SJSA1 (cell line): ENCODE measurements at places on chromosomes 11 and 22. TPM values are rescaled to one million over a fixed set of nuclear protein-coding genes. Genes with fewer than 3 reads are reported as not detected.

ST13 gene
- total RNA-seq: 190 and 334 TPM in 2 replicates

DNA sequence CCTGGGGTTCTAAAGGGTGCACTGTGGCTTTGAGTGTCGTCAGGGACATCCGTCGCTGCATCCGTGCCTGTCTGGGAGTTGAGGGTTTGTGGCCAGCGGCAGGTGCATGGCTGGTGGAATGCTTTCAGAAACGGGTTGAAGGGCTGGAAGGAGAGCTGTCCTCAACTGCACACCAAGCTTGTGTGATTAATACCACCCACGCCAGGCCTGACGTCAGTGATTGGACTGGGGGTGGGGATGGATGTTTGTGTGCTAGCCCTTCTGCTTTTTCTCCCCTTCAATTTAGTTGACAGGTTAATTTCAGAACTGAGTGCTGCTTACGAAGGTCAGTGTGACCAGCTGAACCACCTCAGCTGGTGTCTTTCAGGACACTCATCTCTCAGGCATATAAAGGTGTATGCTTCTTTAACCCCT, 3.2 kb upstream of the GAB2 start:
- DNase-seq: no peak

OSBPL5 gene
- total RNA-seq: 45.3 and 46.0 TPM in 2 replicates

- DNase-seq: no peak
Measured at GRCh38 chr11:1229471-1230120, 6.7 kb downstream of the MUC5B start.

GRCh38 chr11:45658292-45658991, 7.0 kb downstream of the CHST1 start:
- no peak for DNase-seq

SYT9 gene
- total RNA-seq: not detected in 2 replicates

GLYAT gene
- not detected in 2 replicates for total RNA-seq

GRCh38 chr11:70641369-70641768, 243.0 kb downstream of the CTTN start:
- DNase-seq: no peak

TREH gene
- total RNA-seq: not detected in 2 replicates

DNA sequence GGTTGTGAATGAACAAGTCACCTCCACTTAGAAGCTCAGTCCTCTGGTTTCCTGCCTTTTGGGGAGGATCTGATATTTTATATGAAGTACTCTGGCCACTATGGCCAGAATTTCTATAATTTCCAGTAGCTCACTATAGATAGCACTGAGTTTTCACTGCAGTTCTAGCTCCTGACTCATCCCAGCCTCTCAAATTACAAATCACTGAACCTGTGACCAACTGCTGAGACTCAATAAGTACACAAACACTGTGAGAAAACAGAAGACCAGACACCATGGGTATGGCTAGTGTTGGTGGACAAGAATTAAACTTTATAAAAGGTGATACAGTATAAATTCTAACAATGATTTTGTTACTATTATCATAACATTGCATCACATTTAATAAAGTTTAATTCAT, 47.1 kb upstream of the UCP3 start:
- peak; percentile 3 for DNase-seq

GRCh38 chr11:8066911-8067455, 14.0 kb upstream of the TUB start:
- DNase-seq: no peak

DNA sequence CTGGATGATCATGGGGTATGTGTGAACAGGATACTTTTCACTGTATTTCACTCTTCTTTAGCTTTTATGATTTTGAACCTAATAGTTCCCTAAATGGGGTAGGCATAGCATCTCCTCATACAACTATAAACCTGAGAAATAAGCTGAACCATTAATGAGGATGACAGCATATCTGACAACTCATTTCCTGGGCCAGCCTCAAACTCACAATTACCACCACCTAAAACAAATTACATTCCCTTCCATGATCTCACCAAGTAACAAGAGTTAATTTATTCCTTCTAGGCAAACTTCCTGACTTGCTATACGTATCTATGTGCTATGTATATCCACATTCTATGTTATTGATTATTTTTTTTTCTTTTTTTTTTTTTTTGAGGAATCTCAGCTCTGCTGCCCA, 23.0 kb downstream of the SIK3 start:
- no peak for DNase-seq

- no peak for DNase-seq
Measured at GRCh38 chr22:32206774-32207758, 2.2 kb upstream of the RFPL2 start.

DNA sequence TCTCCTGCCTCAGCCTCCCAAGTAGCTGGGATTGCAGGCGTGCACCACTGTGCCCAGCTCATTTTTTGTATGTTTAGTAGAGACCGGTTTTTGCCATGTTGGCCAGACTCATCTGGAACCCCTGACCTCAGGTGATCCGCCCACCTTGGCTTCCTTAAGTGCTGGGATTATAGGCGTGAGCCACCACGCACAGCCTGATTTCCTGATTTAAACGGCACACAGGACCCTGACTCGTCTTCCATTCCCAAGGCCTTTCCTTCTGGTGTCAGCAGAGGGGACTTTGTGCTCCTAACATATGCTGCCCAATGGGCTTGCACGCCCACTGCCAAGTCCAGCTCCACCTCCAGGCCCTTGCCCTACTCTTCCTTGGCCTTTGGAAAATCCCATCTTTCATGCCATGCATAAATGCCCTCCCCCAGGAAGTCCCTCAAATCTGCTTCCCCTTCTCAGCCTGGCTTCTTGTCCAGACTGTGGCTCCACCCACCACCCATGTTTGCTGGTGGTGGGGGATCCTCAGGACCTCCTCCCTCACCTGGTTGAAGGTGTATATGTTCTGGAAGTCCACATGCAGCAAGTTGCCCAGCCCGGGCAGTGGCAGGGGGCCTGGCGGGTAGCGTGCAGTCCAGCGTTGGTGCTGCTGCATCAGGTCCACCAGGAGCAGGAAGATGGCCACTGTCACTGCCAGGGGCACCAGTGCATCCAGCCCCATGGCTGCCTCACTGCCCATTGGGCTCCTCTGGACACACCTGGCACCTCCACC, 23.9 kb upstream of the CYP2D6 start:
- no peak for DNase-seq

GRCh38 chr11:94581926-94582325, 14.8 kb downstream of the PIWIL4 start:
- no peak for DNase-seq

DNA sequence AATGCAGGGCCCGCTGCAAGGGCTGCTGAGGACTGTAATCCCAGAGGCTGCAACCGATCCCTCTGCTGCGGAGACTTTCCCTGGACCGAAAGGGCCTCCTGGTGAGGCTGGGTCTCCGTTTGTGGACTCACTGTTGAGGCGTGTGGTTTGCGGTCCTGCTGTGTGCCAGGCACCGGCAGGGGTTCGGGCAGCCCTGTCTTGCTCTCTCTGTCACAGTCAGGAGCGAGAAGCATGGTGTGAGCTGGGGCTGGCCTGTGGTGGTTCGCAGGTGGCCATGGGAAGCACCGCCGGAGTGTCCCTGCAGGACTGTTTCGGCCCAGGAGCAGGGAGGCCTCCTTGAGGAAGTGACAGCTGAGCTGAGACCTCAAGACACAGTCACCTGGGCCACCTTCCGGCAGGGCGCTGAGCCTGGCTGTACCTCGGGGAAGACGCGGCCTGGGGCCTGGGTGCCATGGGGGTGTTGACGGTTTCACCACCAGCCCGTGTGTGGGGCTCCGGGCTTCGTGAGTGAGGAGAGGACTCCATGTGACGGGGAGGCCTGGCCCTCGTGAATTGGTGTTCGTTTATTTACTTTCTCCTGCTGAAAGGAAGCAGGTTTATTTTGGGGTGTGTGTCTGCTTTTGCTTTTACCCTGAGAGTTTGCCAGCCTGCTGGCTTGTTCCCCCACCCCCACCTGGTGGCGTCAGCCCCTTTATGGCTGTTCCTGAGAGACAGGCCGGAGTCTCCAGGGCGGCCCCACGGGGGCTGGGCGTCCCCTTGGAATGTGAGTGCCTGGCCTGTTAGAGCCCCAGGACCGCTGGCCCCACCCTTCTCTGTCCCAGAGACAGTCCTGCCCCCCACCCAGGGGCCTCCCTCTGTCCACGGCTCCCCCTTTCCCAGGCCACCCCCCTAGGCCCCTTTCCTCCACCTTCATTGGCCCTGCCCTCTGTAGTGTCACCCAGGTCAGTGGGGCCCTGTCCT, 122.5 kb downstream of the KCNQ1OT1 start:
- DNase-seq: no peak

GRCh38 chr11:4890279-4890678, 8.6 kb downstream of the OR51T1 start:
- DNase-seq: no peak

DNA sequence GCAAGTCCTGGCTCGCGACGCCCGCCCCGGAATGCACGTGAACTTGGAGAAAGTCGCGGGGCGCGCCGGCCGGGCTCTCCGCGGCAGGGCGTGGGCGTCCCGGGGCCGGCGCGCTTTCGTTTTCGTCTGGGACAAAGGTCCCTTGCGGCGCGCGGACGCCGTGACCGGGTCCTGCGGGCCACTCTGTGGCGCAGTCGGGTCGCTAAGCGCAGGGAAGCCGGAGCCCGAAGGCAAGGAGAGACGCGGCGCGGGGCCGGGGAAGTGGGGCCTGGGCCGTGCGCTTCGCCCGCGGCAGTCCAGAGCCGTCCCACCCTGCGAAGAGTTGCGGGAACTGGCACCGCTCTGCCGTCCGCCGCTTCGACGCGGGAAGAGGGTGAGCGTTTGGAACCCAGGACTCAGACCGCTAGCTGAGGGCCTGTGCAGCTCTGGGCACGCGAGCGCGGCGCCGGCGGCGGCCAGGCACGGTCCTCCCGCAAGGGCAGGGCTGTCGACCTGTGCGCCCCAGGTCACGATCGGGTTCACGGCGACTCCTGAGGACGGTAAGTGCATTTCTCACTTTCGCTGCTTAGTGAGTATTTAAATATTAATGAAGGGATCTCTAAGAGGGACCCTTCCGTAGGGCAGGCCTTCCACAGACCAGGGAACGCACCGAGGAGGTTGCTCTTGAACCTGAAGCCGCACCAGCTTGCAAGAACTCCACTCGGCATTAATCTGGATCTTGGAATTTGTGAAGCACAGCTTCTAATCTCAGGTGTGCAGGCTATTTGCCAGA, 78.0 kb upstream of the PPARA start:
- DNase-seq: peak; percentile 83

DNA sequence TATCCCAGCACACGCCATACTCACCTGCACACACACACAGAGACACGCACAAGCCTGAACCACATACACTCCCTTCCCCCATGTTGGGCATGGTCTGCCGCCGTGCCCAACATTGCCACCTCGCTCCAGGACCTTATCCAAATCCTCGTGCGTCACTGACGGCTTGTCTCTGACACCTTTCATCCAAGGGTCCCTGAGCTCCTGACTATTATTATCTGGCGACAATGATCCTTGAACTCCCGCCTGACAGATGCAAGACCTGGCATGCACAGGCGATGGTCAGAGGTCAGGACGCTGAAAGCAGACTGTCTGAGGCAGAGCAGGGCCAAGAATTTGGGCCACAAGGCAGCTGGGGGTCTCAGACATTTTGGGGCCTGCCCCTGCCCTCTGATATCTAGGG, 4.2 kb downstream of the MB start:
- DNase-seq: no peak

DNA sequence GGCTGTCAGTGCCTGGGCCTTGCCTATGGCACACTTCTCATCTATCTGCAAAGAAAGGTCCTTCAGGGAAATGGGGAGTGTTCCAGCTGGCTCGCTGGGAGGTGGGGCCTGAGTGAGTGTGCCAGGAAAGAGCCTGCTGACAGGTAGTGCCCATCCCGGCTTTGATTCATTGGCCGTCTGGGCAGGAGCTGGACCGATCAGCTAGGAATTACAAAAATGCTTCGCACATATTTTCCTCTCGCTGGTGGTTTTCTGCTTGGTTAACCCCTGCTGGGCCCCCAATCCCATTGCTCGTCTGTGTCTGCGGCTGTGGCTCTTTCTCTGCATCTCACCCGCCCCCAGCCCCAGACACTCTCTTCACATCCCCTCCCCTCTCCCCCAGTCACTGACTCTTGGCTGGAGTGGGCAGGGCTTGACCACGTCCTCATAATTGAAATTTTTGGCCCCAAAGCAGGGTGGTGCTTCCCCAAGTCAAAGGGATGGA, 10.8 kb downstream of the LIF start:
- DNase-seq: peak; percentile 83

TMEM86A gene
- total RNA-seq: 0.32 TPM in 1 of 2 replicates, not detected in the other

DNA sequence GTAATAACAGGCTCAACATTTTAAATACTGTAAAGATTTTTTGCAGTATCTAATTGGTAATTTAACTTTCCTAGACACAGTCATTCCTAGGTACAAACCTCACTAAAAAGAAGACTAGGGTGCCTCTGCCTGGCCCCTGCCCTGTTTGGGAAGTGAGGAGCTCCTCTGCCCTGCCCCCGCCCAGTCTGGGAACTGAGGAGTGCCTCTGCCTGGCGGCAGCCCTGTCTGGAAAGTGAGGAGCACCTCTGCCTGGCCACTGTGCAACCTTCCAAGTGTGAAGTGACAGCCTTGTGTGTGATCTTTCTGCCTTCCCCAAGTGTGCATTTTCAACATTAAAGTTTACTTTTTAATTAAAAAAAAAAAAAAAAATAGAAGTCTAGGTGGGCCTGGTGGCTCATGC, 4.2 kb downstream of the CHORDC1 start:
- no peak for DNase-seq

DNA sequence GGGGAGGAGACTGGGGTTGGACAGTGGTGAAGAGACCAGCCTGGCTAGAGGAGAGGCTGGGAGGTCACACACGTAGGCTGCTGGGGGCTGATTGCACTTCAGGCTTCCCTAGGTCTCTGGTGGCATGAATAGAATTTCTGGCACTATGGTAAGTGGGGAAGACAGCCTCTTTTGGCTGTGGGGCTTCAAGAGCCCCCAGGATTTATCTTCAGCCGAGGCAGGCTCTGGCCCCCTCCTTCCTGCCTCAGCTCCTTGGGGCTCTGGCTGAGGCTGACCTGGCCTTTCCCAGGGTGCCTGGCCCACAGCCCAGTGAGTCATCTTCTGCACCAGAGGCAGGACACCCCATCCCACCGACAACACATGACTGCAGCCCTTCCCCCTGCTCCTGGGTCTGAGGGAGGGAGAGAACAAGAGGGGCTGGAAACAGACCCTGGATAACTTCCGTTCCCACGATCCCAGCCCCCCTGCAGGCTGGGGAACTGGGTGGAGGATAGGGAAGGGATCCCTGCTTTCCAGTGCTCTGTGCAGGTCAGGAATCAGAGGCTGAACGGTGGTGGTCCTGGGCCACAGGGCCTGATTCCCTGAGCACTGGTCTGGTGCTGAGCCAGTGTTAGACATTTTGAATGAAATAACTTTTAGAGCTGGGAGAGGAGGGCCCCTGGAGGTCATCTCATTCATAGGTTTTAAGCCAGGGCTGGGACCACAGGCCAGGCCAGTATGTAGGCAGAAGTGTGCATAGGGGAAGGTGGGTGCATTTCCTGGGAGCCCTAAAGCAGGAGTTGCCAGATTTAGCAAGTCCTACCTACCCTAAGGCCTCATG, 26.5 kb downstream of the ARHGEF17 start:
- peak; percentile 76 for DNase-seq

TBX1 gene
- total RNA-seq: 0.31 and 0.61 TPM in 2 replicates

GRCh38 chr11:125036933-125037332, 26.2 kb upstream of the SLC37A2 start:
- DNase-seq: peak; percentile 1

SULT4A1 gene
- not detected in 2 replicates for total RNA-seq

TESMIN gene
- total RNA-seq: 5.0 and 6.7 TPM in 2 replicates

PKDREJ gene
- total RNA-seq: not detected in 2 replicates
